ENCODE measurements at places on chromosomes 5 and 9.

- no peak for DNase-seq
Measured at GRCh38 chr5:8634219-8634618, 765.3 kb downstream of the MTRR start.

DNA sequence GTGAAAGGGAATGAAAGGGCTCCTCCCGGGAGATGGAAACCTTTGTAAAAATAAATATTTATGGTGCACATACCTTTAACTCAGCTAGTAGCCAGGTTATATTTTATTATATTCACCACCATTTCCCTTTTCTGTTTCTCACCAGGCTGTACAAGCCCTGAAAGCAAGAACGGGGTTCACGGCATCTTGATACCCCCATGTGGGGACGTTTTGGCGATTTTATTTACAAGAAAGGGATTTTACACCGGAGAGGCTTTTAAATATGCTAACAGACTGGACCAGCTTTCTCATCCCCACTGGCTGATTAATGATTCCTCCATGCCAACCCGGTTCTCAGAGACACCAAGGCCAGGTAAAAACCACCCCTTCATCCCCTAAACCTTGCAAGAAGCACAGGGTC lies 19.2 kb downstream of the IL12B start:
- DNase-seq: no peak

- DNase-seq: no peak
Measured at GRCh38 chr9:396396-396795, 181.7 kb downstream of the DOCK8 start.

DNA sequence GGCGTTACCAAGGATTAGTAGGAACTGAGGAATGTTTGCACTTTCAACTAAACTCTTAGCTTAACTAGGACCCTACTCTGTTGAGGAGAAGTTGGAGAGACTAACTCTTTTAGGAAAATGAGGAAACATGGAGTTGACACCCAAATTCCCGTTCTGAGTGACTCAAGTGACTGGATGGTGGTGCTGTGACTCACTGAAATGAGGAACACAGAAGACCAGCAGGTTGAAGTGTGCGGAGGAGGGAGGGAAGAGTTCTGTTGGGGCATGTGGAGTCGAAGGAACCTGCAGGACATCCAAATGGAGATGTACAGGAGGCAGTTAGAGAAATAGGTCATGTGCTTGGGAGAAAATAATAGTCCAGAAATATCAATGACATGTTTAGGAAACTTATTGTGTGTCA lies 8.2 kb downstream of the HEXB start:
- DNase-seq: no peak

GRCh38 chr9:21267485-21268346 lies 27.9 kb upstream of the IFNA14 start:
- DNase-seq: no peak

DNA sequence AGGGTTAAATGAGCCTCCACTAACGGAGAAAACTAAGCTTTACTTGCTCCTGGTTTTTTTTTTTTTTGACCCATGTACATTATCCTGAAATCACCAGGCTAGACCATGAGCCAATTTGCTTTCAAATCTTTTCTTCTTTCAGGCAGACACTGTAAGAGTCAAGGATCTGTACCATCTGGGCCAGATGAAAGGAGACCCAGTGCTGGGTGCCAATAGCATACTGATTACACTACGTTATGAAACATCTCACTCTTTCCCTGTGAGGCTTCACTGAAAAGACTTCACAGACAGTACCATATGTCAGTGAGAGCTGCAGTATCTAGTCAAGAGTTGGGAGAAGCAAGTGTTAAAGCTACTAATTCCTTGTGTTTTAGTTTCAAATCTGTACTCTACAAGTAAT lies 161.2 kb upstream of the PTPRD start:
- no peak for DNase-seq

GRCh38 chr5:143023411-143024096 lies 253.4 kb downstream of the ARHGAP26 start:
- no peak for DNase-seq

All from omental fat pad (tissue), 4 donors.